ENCODE measurements at places on chromosomes 12 and 14.

- no peak for DNase-seq
Measured at GRCh38 chr14:37047996-37048395, 124.4 kb downstream of the SLC25A21 start.

DNA sequence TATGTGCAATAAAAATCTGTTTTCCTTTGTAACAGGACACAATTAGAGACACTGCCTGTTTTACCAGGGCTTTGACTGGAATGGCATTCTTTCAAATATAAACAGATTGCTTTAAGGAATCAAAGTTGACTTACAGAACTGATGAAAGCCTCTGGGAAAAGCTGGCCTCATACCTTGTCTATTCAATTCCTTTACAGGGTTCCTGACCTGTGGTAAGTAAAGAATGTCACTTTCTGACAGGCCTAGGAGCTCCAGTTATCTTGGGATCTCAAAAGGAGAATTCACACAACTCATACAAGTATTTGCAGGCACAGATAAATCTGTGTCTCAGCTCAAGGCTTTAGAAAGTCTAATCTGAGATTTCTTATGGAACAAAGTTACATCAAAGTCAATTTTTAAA lies 88.4 kb downstream of the BCAT1 start:
- no peak for DNase-seq

- no peak for DNase-seq
Measured at GRCh38 chr14:24264298-24264697, 1.3 kb upstream of the TGM1 start.

DNA sequence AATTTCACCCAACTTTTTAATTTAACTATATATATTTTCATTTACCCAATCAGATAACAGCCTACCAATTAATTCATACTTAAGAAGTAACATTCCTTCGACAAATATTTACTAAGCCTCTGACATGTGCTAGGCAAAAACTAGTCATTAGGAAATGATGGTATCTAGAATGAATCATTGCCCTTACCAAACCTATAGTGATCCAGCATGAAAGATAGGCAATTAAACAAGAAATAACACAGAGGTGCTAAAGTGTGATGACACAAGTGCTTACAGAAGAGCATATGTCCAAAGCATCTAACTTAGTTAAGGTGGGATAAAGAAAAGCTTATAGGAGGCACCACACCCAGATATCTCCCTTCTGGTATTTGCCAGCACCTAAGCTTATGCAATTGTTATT lies 166.5 kb upstream of the RASSF8 start:
- no peak for DNase-seq
